ENCODE measurements at places on chromosomes 2 and 18. TPM values are rescaled to one million over a fixed set of nuclear protein-coding genes. Genes with fewer than 3 reads are reported as not detected.
A peak's percentile ranks its signal among the peaks of the same experiment; 100 is the strongest.

DNA sequence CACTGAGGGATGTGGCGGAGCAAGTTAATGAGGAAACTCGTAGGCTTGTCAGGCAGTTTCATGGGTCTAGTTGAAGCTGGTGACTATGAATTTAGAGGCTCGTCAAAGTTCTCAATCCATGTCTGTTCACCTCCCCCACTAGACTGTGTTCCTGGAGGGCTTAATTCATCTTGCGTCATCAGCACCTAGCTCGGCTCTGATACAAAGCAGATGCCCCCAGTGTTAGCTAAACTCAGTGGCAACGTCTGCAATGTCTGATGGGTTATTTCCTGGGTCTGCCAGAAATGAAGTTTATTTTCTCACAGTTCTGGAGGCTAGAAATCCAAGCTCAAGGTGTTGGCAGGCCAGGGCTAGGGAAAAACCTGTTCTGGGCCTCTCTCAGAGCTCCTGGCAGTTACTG is 140.6 kb downstream of the PID1 start:
- DNase-seq, result no peak

DNA sequence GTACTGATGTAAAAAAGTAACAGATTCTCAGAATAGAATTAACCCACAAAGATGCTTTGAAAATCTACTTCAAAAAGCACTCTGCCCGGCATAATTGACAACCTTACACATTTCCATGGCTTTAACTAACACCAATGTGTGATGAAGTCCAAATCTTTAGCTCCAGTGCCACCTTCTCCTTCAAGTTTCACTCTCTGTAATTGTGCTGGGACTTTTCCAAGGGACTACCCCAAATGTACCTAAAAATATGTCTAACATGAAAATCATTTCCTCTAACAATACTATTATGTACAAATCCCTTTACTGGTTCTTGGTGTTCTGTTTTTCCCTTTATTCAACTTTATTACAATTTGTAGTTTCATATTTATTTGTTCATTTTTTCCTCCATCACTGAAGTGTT is 20.6 kb upstream of the UBE2E3 start:
- no peak for DNase-seq

DNA sequence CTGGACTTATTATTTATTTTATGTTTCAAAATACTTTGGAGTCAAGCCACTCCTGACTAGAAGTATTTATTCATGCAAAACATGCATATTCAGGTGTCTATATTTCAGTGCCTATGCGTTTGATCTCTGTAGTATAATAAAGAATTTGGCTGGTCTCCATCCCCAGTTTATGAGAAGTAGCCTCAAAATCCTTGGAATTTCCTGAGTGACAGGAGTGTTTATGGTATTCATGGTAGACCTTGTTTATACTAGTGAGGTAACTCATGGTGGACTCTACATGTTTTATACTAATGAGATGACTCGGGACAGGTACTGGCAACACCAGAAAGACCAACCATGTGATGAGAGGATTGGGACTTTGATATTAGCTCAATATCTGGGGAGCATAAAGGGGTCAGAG is 43.9 kb upstream of the CSRNP3 start:
- no peak for DNase-seq

GRCh38 chr2:126085011-126085795 is 570.8 kb upstream of the GYPC start:
- no peak for DNase-seq

- no peak for DNase-seq
Measured at GRCh38 chr2:62050456-62051045, 145.1 kb downstream of the COMMD1 start.

GRCh38 chr2:80326214-80326613 is 21.7 kb upstream of the LRRTM1 start:
- peak; percentile 21 for DNase-seq

UGT1A3 gene
- total RNA-seq, result not detected

SKOR2 gene
- not detected for total RNA-seq
